ENCODE measurements at places on chromosomes 6 and 20. TPM values are rescaled to one million over a fixed set of nuclear protein-coding genes. Genes with fewer than 3 reads are reported as not detected.

Gene PPP1R3G
- 11.5 TPM for total RNA-seq

Gene MLN
- total RNA-seq: not detected

Gene BMP5
- total RNA-seq: 2.2 TPM

Gene ATP6V1G2
- 1.1 TPM for total RNA-seq

All from heart left ventricle (tissue), 16 donors.